ENCODE measurements at places on chromosomes 5 and 9.

GRCh38 chr5:157050050-157050449, 8.9 kb downstream of the HAVCR1 start:
- no peaks in the 10 kb centered on the region for H3K36me3 ChIP-seq
- no peaks in the 10 kb centered on the region for H3K4me1 ChIP-seq
- no peak overlapping the region for H3K4me3 ChIP-seq
- DNase-seq, result no peak

GRCh38 chr5:80864109-80864508, 96.1 kb upstream of the RASGRF2 start:
- no peak overlapping the region for H3K4me3 ChIP-seq
- no peaks in the 10 kb centered on the region for H3K4me1 ChIP-seq
- peaks cover 13% of the 10 kb centered on the region for H3K36me3 ChIP-seq
- DNase-seq, result no peak
- H3K27ac ChIP-seq, result no peak overlapping the region

DNA sequence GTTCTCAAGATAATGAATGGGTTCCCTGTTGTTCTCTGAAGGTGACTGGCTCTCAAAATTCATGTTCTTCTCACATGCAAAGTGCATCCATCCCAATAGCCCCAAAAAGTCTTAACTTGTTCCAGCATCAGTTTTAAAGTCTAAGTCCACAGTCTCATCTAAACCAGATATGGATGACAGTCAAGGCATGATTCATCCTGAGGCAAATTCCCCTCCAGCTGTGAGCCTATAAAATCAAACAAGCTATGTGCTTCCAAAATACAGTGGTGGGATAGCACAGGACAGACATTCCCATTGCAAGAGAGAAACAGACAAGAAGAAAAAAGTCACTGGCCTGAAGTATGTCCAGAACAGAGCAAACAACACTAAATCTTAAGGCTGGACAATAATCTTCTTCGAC, 25.4 kb downstream of the FBXO10 start:
- no peak overlapping the region for H3K4me3 ChIP-seq
- H3K36me3 ChIP-seq, result no peaks in the 10 kb centered on the region
- H3K4me1 ChIP-seq, result no peaks in the 10 kb centered on the region
- no peak overlapping the region for H3K27ac ChIP-seq
- DNase-seq, result no peak
- H3K27me3 ChIP-seq, result no peaks in the 10 kb centered on the region

GRCh38 chr9:81635521-81636254, 53.7 kb downstream of the TLE1 start:
- no peak for DNase-seq
- H3K27me3 ChIP-seq, result no peaks in the 10 kb centered on the region
- H3K4me1 ChIP-seq, result peaks cover 3% of the 10 kb centered on the region
- no peaks in the 10 kb centered on the region for H3K36me3 ChIP-seq
- no peak overlapping the region for H3K27ac ChIP-seq
- no peak overlapping the region for H3K4me3 ChIP-seq

DNA sequence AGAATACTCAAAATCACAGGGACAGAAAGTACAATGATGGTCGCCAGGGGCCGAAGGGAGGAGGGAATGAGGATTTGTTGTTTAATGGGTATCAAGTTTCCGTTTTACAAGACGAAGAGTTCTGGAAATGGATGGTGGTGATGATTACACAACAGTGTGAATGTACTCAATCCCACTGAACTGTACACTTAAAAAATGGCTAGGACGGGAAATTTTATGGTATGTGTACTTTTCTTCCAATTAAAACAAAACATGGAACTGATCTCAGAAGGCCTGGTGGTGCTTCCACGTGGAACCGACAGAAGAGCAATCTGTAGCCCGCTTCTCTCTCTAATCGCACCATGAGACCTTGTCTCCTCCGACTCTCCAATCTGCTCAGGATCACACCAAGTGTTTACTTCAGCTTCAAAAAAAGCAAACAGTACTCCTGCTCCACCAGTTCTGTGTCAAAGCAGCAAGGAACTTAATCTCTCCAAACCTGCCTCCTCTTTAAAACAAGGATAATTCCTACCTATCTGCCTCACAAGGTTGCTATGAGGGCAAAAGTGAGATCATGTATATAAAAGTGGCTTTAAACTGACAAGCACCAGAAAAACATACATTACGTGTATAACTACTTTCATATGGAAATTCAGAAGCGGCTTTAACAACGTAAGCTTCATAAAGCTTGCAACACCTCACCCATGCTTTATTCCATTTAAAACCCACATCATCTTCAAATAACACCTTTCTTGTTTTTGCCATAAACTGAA, 2.1 kb downstream of the ECPAS start:
- H3K27ac ChIP-seq, result peak overlapping the region; percentile 99
- DNase-seq, result no peak
- no peaks in the 10 kb centered on the region for H3K27me3 ChIP-seq

GRCh38 chr9:69170231-69170630, 3.8 kb upstream of the TJP2 start:
- H3K27ac ChIP-seq, result no peak overlapping the region
- no peak for DNase-seq
- H3K27me3 ChIP-seq, result no peaks in the 10 kb centered on the region
- no peak overlapping the region for H3K4me3 ChIP-seq
- peaks cover 5% of the 10 kb centered on the region for H3K4me1 ChIP-seq
- H3K36me3 ChIP-seq, result no peaks in the 10 kb centered on the region

DNA sequence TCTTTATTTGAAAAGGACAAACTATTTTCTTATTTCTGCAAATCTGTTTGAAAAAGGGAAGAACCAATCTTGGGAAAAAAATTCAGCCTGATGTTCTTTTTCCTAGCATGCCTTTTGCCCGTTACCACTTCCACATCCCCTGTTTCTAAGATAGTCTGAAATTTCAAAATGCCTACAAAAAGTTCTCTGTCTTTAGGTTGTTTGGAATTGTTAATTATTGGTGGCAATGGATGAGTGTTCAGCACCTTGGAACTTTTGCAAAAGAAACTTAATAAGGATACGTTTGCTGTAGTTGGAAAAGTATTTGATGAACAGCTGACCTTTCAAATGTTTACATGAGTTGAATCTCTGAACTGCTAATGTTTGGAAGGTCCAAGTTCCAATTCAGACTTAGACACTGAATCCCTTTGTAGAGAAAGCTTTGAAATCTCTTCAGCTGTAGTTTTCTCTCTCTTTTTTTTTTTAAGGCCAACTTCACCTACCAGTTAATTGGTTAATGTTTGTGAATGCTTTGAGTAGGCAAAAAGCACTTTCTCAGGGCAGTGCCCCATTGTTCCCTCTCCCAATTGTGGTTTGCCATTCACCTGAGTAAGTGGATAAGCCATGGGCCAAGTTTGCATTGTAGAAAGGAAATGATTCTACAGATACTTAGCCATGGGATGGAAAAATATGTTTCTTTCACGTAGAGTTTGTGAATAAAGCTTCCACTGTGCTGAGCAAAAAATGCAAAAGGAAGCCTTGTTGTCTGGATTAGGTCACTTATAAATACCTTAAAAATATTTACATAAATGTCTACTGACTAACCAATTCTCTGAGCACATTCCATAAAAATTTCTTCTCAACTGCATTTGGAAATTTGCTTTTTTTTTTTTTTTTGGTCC, 156.4 kb upstream of the ELL2 start:
- no peak overlapping the region for H3K27ac ChIP-seq
- H3K36me3 ChIP-seq, result no peaks in the 10 kb centered on the region
- no peaks in the 10 kb centered on the region for H3K27me3 ChIP-seq
- no peak overlapping the region for H3K4me3 ChIP-seq
- H3K4me1 ChIP-seq, result peaks cover 4% of the 10 kb centered on the region

DNA sequence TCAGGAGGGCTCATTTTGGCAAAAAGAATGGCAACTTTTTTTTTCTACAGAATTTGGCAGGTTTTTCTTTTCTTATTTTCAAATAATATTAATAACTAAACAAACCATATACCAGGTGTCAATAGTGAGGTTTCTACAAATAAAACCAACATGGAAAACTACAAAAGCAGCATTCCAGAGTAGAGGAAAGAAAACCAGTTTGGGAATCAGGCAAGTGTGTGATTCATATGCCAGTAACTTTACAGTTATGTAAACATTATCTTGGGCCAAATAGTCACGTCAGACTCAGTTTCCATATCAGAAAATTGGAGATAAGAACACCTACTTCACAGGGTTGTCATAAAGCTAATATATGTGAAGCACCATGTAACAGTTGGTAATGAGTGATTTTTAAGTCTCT, 51.7 kb downstream of the FBXW11 start:
- H3K27me3 ChIP-seq, result no peaks in the 10 kb centered on the region
- DNase-seq, result no peak
- no peak overlapping the region for H3K4me3 ChIP-seq
- H3K4me1 ChIP-seq, result peaks cover 40% of the 10 kb centered on the region
- H3K27ac ChIP-seq, result no peak overlapping the region

GRCh38 chr5:100444961-100445360, 90.2 kb upstream of the FAM174A start:
- H3K27ac ChIP-seq, result no peak overlapping the region
- no peak for DNase-seq
- no peaks in the 10 kb centered on the region for H3K4me1 ChIP-seq
- no peaks in the 10 kb centered on the region for H3K27me3 ChIP-seq
- no peaks in the 10 kb centered on the region for H3K36me3 ChIP-seq

GRCh38 chr9:97925497-97926334, 3.4 kb upstream of the TRMO start:
- H3K4me1 ChIP-seq, result peaks cover 3% of the 10 kb centered on the region
- no peak for DNase-seq
- no peak overlapping the region for H3K4me3 ChIP-seq
- no peaks in the 10 kb centered on the region for H3K27me3 ChIP-seq
- no peaks in the 10 kb centered on the region for H3K36me3 ChIP-seq
- no peak overlapping the region for H3K27ac ChIP-seq

GRCh38 chr5:1401536-1402138, 43.6 kb downstream of the SLC6A3 start:
- no peaks in the 10 kb centered on the region for H3K27me3 ChIP-seq
- H3K27ac ChIP-seq, result no peak overlapping the region
- no peak overlapping the region for H3K4me3 ChIP-seq
- H3K4me1 ChIP-seq, result no peaks in the 10 kb centered on the region

DNA sequence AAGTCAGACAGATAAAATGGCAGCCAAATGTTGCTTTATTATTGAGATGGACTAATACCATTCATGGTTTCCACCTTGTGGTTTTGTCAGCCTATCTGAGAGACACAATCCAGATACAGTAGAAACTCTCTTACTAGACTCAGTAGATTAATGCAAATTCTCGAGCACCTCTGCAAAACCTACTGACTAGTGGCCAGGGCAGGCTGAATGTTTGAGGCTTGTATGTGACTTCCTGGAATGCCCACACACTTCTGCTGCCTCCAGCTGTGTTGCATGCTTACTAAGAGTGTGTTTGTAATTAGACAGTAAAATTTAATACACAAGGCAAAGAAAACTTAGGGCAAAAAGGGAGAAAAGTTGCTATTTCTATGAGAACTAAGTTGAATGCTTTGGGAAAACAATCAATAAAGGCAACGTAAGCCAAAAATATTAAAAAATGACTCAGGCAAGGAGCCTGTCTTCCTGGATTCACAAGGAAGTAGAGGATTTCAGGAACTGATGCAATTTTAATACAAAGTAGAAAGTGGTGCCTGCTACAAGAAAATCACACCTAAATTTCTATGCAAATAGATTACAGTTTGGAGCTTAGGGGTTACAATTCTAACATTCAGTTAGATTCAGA, 30.2 kb upstream of the CCNG1 start:
- H3K4me3 ChIP-seq, result no peak overlapping the region
- no peaks in the 10 kb centered on the region for H3K36me3 ChIP-seq
- H3K27me3 ChIP-seq, result no peaks in the 10 kb centered on the region
- DNase-seq, result no peak

DNA sequence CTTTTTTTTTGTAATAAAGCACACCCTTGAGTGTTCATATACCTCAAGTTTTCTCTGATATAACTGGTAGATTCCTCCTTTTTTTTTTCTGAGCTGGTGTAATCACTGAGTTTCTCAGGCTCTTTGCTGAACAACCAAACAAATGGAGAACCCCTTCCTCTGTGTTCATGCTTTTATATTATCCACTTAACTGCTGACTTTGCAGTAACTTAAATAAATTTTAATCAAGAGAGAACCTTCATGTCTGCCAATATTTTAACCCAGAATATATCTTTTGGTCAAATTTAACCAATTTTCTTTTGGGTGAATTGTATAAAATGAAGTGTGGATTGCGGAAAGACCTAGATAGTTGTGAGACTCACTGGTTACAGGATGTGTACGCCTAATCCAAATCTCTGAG, 833.0 kb upstream of the COX7C start:
- no peaks in the 10 kb centered on the region for H3K4me1 ChIP-seq
- H3K27ac ChIP-seq, result no peak overlapping the region
- no peak overlapping the region for H3K4me3 ChIP-seq
- no peaks in the 10 kb centered on the region for H3K27me3 ChIP-seq
- no peak for DNase-seq
- H3K36me3 ChIP-seq, result no peaks in the 10 kb centered on the region

DNA sequence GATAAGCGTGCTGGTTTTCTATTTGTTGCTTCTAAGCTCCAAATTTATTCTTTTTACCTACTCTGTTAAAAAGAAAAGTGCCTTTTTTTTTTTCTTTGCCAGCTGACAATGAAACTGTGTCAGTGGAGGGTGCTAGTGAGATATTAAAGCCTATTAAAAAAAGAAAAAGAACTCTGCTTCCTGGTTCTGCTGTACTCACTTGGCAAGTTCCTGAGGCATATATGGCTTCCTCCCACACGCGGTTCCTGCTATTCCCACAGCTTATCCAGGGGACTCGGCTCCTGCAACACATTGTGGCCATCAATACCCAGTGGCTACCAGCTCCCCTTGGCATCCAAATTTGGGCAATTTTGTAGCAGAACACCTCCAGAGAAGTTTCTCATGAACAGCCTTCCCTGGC, 1977.7 kb upstream of the CDH9 start:
- H3K4me1 ChIP-seq, result no peaks in the 10 kb centered on the region
- H3K36me3 ChIP-seq, result no peaks in the 10 kb centered on the region
- H3K4me3 ChIP-seq, result no peak overlapping the region
- no peak for DNase-seq
- no peak overlapping the region for H3K27ac ChIP-seq
- H3K27me3 ChIP-seq, result no peaks in the 10 kb centered on the region

DNA sequence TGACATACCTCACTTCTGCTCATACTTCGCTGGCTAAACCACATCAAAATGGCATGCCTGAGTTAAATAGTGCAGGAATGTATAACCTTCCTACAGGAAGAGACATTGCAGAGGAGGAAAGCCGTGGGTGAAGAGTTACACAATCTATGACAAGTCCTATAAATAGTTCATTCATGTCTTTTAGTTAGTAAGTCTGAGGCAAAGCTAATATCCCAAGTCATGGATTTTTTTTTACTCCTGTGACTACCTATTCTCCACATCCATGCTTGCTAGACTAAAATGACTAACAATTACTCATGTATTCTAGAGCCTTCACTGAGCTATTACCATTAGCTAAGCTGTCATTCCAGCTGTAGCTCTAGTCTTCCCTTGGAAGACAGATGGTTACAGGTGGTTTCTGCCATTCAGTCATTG, 391.3 kb downstream of the NR2F1-AS1 start:
- no peaks in the 10 kb centered on the region for H3K27me3 ChIP-seq
- no peak overlapping the region for H3K4me3 ChIP-seq
- H3K4me1 ChIP-seq, result no peaks in the 10 kb centered on the region

GRCh38 chr5:170503990-170504596, at the start of gene KCNIP1:
Gene KCNIP1 (plus strand): TSS chr5:170504020.
- no peak within 1 kb of the TSS for H3K27ac ChIP-seq
- peak within 1 kb of the TSS; percentile 44 for H3K4me3 ChIP-seq
- H3K4me1 ChIP-seq, result no peaks in the 10 kb centered on the region
- no peak for DNase-seq

GRCh38 chr5:37665272-37665671, 174.6 kb downstream of the GDNF start:
- no peak overlapping the region for H3K4me3 ChIP-seq
- DNase-seq, result no peak
- H3K4me1 ChIP-seq, result peaks cover 2% of the 10 kb centered on the region

All from ascending aorta (tissue), 2 donors.